SHP77 (cell line): ENCODE measurements at places on chromosomes 2 and 18.

- no peak for DNase-seq
Measured at GRCh38 chr2:138475277-138475776, 26.2 kb upstream of the SPOPL start.

GRCh38 chr2:204012072-204012653 lies 75.6 kb downstream of the ICOS start:
- no peak for DNase-seq

DNA sequence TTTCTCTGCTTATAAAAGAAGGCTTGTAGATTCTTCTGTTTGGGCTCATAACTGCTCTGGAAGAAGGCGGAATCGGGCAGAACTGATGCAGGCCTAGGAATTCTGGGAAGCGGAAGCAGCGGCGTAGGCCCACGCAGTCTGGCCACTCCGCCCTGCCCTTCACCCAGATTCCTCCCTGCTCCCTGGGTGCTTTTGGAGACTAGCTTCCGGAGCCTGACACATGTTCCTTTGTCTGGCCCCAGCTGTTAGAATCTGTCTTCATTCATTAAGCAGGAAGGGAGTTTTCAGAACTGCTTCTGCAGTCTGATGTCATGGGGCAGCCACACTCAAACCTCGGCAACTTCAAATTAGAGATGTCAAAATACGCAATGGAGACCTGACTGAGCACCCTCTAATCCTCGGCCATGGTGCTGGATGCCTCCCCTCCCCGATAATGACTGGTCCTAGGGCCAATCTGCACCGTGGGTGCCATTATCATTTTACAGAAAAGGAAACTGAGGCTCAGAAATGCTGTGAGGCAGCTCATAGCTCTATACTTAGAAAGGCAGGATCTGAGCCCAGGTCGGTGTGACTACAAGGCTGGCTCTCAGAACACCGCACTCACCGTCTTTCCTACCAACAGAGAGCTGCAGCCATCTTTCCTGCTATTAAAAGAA lies 275.7 kb downstream of the MYCN start:
- DNase-seq = no peak

DNA sequence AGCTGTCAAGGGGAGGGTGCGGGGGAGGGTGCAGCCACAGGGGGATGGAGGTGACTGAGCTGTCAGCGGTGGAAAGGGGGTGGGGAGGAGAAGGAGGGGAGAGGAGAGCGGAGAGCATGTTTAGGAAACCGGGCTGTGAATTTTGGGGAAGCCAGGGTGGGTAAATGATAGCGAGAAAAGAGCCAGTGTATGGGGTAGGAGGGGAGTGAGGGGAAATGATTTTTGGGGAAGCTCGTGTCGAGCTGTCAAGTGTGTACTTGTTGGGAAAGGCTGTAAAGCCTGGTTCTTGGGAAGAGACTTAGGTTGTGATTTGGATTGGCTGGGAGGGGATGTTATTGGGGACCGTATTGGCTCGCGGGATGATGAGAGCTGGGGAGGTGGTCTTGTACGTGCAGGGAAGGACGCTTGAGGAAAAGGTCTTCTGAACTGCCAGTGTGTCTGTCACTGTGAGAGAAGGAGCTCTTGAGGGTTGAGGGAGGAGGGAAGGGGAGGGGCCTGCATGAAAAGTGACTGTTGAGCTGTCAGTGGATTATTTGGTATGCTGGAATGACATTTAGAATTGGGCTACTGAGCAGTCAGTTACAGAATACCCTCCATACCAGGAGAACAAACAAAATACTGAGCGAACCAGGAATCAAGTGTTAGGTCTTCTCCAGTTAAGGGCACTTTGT lies 1.0 kb downstream of the UBR3 start:
- DNase-seq = peak; percentile 15

DNA sequence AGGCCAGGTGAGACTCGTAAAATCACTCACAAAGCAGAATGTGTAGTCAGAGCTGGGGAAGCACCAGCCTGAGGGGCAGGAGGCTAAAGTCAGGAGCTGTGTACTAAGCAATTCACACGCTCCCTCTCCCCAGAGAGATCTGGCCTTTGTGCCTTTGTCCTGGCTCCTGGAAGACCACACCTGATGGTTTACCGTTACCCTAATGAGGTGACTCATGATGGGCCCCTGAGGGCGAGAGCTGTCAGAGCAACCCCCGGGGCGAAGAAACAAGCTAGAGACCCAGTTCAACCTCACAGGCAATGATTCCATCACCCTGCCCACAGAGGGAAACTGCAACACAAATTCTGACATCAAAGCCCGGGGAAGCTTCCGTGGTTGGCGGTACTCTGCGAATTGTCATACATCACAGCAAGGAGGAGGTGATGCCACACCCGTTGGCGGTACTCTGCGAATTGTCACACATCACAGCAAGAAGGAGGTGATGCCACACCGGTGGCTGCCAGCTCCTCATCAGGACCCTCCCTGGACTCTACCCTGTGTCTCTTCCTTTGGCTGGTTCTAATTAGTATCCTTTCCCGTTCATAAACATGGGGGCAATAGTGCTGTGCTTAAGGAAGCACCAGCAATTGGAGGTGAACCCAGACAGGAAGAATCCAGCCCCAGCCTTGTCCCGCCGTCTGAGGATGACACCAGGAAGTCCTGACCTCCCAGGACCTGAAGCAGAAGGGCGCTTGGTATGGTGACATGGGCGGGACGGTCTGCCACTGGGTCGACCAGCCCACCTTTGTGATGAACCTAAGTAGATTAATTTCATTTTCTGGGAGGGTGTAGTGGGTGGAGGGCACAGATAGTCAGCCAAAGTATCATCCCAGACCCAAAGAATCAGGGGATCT lies 30.5 kb downstream of the B3GNT7 start:
- DNase-seq = no peak

DNA sequence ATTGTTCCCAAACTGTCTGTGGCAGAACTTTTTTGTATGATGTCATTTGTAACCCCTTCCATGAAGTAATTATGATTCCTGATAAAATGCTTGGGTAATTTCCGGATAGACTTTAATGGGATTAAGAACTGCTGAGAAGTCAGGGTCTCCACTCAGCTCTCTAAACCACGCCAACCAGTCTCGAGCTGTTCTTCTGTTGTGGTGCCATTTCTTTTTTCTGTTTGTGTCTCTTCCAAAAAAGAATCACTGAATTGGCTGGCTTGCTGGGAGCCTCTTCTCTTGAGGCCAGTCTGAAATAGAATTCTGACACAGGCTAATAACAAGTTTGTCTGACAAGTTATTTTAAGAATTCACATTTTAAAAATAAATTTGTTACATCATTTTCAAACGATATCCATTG lies 198.9 kb downstream of the BCL2 start:
- no peak for DNase-seq

DNA sequence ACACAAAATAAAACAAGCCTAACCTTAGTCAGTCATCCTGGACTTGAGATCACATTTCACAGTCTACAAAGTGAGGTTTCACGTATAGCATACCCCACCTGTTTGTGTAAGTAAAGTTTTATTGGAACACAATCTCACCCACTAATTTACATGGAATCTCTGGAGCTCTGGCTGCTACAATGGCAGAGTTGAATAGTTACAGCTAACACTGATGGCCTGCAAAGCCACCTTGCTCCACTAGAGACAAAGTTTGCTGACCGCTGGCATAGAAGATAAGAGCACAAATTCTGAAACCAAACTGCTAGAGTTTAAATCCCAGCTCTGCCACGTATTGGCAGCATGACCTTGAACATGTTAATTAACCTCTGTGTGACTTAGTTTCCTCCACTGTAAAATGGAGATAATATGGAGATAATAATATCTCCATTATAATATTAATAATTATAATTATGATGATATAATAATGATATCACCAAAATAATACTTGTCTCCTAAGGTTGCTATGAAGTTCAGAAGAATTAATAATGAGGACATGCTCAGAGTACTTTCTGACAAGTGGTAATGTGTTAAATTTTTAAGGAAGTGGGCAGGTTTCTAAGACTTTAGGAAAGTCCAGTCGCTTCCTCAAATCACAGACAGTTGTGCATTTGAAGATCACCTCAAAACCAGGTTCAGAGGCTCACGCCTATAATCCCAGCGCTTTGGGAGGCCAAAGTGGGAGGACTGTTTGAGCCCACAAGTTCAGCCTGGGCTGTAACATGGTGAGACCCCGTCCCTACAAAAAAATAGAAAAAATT lies 204.6 kb downstream of the SH3RF3 start:
- DNase-seq = no peak

DNA sequence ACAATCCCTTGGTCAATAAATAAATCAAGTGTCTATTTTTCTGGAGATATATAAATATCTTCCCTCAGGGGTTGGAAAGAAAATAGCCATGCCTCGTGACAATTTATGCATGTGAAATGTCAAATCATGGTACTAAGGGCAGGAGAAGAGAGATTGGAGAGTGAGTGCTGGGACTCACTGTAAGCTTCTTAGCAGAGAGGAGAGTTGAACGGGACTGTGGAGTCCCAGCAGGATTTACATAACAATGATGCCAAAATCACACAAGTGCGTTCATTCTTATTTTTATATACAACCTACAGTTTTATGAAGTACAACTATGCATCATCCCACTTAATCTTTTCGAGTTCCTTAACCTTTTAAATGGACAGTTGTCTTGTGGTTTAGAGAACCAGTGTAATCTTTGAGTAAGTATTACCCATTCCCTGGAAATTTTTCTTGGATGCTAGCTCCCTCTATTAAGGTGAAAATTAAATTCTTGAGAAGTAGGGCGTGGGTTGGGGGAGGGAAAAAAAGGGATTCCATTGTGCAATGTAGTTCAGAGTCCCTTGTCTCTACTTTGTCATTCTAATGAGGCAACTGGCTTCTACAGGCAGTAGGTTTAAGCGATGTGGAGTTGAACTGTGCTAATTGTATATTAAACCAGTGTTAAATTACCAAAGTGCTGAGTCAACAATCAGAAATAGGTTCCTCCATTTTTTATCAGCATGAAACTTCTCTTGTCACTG lies 143.6 kb upstream of the EPHA4 start:
- DNase-seq = no peak

GRCh38 chr18:58351776-58352175 lies 277.1 kb downstream of the ALPK2 start:
- DNase-seq = no peak

GRCh38 chr2:160010361-160011145 lies 51.9 kb downstream of the PLA2R1 start:
- no peak for DNase-seq

GRCh38 chr2:99613980-99614379 lies 124.2 kb upstream of the REV1 start:
- no peak for DNase-seq

GRCh38 chr18:49006641-49007454 lies 56.1 kb upstream of the SMAD7 start:
- DNase-seq = no peak

- no peak for DNase-seq
Measured at GRCh38 chr18:48944634-48945033, 6.1 kb downstream of the SMAD7 start.

- DNase-seq = no peak
Measured at GRCh38 chr2:218806346-218806978, 24.5 kb downstream of the CYP27A1 start.

DNA sequence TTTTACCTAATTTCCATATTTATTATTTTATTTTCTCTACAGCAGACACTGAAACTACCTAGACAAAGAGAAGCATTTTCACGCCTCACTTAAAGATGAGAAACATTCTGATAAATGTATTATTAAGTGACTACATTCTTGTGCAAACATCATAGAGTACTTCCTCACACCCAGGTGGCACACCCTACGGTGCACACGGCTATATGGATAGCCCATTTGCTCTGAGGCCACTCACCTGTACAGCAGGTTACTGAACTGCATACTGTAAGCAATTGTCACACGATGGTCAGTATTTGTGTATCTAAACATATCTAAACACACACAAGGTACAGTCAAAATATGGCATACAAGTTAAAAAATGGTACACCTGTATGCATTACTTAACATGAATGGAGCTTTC lies 481.4 kb downstream of the CMPK2 start:
- DNase-seq = no peak

- peak; percentile 68 for DNase-seq
Measured at GRCh38 chr2:119174216-119174992, 15.9 kb upstream of the C1QL2 start.

- no peak for DNase-seq
Measured at GRCh38 chr2:1016500-1016899, 65.9 kb downstream of the SNTG2 start.

DNA sequence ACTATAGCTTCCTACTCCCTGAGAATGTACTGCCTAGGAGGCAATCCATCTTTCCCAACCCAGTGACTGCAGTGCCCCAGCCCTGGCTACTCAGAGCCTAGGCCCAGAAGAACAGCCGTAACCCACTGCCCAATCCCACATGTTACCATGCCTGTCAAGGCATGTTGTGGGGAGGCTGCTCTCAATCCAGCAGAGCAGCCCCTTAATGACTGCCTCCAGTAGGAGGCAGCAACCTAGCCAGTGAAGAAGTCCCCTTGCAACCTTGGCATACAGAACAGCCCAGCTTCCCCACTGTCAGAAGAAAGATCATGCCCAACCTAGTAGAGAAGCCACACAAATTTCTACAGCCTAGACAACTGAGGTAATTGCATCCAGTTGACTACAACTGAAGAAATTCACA lies 44.2 kb upstream of the CDH7 start:
- no peak for DNase-seq

DNA sequence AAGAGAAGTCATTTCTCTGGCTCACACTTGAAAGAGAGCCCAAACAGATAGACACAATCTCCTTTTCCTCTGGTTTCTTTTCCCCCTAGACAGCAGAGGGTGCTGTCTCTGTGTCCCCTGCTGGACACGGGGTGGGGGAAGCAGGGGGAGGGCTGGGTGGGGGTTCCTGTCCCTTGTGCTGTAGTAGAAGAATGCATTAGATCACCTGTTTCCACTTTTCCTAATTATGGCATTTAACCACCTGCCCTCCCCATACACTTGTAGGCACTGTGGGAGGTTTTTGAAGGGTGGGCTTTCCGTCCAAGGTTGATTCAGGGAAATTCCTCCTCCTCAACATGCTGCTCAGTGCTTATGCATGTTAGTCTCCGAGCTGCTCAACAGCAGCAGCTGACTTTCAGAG lies 206.2 kb upstream of the EPAS1 start:
- DNase-seq = no peak

DNA sequence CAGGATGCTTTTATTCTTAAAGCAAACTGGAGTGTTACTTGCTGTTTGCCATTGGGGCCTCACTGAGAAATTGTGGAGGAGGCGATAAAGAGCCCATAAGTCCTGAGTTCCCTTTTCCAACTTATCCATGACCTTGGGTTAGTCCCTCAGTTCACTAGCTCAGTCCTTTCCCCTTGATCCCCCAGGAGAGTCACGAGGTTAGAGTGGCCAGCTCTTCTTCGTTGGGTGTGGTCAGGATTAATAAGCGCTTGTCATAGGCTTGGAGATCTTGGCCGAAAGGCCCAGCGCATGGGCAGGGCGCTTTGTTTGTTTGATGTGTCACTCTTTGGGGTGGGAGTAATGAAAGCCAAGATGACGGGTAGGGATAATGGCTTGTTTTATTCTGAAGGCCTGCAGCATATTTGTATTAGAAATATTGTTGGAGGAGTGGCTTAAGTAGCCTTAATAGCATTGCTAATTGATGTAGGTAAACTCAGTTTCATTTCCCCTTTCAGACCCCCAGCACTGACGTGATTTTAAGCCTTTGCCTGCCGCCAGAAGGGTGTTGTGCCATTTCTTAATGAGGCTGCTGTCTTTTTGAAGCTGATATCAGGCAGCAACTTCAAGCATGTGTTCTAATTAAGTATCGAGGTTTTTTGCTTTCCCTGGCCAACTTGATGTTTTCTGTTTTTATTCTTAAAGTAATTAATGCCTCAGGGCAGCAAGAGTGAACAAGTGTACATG lies 15.7 kb downstream of the GRHL1 start:
- no peak for DNase-seq
